Sigmoid colon (tissue), 7 donors: ENCODE measurements at places on chromosomes 12 and 14. TPM values are rescaled to one million over a fixed set of nuclear protein-coding genes. Genes with fewer than 3 reads are reported as not detected.

DNA sequence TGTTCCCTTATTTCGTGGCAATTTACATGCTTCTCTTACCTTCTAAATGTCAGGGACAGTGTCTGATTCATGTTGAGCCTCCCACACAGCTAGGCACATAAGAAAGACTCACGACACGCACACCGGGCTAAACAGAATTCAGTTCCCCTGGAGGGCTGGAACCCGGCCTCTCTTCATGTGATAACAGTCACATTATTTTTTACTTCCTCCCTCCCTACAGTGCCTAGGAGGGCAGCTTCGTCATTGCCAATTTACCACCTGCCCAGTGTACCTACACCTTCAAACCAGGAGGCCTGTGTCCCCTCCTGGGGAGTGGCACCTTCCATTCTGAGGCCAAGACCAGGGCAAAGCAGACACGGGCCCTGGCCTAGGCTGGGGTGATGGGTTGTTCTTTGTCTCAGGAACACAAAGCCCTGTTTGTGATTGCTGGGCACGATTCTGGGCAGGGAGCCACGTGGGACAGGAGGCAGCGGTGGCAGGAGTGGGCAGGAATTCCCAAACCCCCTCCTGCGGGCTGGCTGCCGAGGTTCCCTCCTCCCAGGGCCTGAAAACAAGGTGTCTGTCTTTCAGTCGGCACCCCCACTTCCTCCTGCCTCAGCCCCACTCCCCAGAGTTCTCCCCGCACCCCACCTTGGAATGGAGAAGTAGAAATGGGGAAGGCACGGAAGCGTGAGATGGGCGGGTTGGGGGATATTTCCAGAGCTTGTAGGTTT is 6.8 kb upstream of the RASAL1 start:
- DNase-seq: no peak

SSPN gene
- total RNA-seq: 41.3 TPM

RNASE7 gene
- not detected for total RNA-seq

FRMD6 gene
- total RNA-seq: 85.6 TPM

DNA sequence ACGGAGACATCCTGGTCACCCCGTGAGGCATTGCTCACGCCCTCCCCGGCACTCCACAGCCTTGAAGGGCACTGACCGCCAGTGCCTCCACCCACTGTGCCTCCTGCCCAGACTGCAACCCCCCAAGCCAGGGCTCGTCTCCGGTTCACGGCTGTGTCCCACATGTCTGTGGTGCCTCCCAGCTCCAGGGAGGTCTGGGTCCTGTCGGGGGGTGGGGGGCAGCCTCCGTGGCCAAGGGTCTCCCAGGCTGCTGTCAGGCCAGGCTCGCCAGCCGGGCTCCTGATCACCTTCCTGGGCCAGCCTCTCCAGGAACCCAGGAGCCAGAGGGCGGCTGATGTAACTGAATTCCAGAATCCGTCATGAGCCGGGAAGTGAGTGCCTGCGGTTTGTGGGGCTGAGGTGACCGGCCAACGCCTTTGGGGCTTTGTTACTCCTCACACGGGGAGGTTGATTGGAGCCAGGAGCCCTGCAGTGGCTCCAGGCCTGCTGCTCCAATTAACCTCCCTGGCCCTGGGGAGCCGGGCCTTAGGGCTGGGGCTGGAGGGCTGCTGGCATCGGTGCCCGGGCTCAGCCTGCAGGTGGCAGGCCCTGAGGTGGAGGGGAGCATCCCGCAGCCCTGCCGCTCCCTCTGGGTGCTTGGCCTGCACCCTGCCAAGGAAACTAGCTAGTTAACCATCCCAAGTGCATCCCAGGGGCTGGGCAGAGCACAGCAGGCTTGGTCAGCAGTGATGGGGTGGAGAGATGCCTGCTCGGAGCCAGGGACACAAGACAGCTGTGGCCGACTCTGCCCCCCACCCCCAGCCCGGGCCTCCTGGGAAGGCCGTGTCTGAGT is 36.4 kb upstream of the FBRSL1 start:
- DNase-seq: no peak

- DNase-seq: no peak
These were observed 16.2 kb downstream of the ISM2 start for GRCh38 chr14:77482422-77482821.

SOCS4 gene
- 21.9 TPM for total RNA-seq

DNA sequence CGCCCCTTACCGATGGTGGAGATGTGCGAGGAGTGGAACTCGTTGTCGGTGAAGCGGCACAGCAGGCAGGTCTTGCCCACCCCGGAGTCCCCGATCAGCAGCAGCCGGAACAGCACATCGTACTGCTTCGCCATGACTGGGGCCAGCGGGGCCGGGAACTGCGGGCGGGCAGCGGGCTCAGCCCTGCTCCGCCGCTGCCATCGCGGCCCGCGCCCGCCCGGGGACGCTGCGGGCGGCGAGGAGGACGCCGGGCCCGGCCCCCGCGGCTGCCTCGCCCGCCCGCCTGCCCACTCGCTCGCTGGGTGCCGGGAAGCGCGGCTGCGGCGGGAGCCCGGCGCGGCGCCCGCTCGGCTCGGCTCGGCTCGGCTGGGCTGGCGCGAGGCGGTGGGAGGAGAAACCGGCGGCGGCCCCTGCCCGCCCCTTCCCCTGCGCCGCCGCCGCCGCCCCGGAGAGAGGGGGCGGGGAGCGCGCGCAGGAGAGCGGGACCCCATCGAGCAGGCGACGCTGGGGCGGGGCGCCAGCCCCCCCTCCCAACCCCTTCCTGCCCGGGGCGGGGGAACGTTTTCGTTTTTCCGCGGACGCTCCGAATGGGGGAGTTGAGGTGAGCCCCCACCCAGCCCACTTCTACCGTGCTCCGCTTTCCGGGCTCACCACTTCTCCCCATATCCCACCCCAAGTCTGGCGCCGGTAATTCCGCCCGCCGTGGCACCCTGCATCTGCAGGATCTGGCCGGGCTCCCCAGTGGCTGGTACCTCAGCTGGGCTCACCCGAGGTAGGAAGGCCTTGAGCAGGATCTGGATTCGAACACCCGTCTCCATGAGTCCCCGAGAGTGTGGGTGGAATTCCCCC is at the start of gene RAB15:
Gene RAB15 (minus strand): TSS at position 394 of the 849 bp plus-strand sequence. CDS start 260 bp downstream, at position 134.
- DNase-seq: no peak

DNA sequence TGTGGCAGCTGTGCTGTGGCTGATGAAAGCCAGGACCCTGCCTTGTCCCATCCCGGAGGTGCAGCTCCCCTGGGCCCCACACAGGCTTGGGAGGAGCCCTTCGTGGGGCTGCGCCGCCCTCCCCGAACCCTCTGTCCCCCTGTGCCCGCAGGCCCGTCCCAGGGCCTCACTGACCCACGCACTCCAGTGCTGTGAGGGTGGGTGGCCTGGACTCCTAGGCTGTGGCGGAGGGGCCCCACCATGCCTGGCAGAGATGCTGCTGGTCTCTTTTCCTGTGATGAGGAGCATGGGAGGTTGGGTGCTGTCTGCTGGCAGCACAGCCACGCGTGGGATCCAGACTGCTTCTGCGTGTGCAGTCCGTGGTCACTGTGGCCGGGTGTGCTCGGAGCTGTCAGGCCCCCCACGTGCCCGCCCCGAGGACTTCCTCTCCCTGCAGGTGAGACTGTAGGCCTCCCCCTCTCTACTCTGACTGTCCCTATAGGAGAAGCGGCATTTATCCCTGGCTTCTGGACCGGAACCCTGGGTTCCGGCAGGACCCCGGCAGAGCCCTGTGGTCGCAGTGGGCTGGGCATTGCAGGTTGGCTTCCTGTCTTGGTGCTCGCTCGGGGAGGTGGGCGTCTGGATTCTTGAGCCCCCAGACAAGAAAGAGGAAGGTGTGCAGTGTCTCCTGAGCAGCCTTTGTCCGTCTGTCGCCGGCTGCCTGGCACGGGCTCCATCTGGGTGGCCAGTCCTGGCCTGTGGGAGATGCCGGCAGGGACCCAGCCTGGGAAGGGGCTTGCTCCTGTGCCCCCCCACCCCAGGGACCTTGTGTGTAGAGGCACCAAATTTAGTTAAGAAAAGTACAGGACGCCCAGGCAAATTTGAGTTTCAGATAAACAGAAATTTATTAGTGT is 2.3 kb downstream of the MTA1 start:
- no peak for DNase-seq
